ENCODE measurements at places on chromosomes 12 and 14. TPM values are rescaled to one million over a fixed set of nuclear protein-coding genes. Genes with fewer than 3 reads are reported as not detected.
A peak's percentile ranks its signal among the peaks of the same experiment; 100 is the strongest.

- DNase-seq = no peak
Measured at GRCh38 chr14:97705976-97706375, 908.8 kb downstream of the VRK1 start.

GRCh38 chr14:57866199-57866705 is 360 bp upstream of the SLC35F4 start:
- no peak for DNase-seq

- no peak for DNase-seq
Measured at GRCh38 chr12:67634303-67634761, 14.2 kb upstream of the DYRK2 start.

OR4N2 gene
- total RNA-seq = not detected

HECTD4 gene
- total RNA-seq = 57.6 TPM

DNA sequence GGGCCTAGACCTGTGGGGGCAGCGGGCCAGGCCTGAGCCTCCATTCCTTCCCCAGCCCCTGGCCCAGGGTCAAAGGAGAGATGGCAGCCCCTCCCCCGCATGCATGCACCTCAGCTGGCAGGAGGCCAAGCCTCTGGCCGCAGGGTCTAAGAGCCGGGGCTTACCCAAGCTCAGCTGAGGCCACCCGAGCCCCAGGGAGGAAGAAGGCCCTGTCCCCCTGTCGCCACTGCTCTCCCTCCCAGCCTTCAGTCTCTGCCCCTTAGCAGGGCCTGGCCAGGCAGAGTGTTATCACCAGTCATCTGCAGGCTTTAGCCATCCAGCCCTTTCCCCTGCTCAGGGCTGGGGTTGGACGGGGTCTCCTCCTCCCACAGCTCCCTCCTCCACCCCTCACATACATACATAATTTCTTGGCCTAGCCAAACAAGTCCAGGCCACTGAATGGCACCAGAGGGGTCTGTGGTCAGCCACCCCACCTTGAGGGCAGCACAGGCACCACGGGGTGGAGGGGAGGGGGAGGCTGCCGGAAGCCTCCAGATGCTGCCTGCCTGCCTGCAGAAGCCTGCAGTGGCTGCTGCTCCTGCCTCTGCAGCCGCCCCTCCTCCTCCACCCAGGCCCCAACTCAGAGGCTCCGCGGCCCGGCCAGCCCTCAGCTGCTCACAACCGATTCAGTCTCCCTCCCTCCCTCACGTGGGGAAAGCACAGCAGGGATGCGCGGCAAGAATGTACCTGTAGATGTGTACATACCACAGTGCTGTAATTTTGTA is 22.8 kb downstream of the RAB35 start:
- DNase-seq = no peak

GRCh38 chr14:22982477-22983245 is at the start of gene AJUBA:
AJUBA (minus strand) TSS chr14:22982551; CDS start chr14:22982266, 285 bp downstream.
- DNase-seq = peak; percentile 86

- no peak for DNase-seq
Measured at GRCh38 chr14:57244106-57244505, 24.6 kb downstream of the EXOC5 start.

- DNase-seq = no peak
Measured at GRCh38 chr12:18430425-18431048, 169.2 kb downstream of the PIK3C2G start.

DNA sequence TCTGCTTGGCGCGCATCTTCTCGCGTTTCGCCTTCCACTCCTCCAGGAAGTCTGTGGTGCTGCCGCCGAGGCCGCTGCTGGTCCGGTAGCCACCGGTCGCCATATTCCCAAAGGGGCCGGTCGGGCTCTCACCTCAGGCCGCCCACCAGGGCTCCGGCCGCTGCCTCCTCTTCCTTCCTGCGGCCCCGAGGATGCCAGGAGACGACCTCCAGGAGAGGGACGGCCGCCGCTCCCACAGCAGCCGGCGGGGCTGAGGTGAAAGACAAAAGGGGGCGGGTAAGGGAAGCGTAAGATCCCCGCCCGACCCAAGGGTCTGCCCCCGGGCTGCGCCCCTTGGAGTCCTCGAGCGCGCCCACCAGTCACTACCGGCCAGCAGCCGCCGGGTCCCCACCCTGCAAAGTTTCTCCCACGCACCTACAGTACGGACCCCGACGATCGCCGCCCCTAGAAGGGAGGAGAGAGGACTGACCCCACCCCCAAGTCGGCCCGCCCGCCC is 574 bp downstream of the PAWR start:
- peak; percentile 71 for DNase-seq

GRCh38 chr14:82047777-82048470 is 514.3 kb upstream of the SEL1L start:
- DNase-seq = no peak

DNA sequence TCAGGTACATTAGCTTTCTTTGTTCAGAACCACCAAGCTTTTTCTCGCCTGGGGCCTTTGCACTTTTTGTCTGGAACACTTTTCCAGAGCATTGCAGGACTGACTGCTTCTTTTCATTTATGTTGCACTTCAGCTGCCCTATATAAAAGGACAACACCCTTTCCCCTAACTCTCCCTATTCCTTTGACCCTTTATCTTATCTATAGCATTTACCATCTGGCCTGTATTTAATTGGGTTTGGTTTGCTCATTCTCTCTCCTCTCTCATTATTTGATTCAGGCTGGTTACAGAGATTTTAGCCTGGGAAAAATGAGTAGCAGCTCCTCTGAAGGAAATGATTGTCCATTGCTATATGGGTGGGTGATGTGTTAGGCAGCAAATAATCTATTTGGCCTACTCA is 165.4 kb downstream of the KICS2 start:
- DNase-seq = no peak

DNA sequence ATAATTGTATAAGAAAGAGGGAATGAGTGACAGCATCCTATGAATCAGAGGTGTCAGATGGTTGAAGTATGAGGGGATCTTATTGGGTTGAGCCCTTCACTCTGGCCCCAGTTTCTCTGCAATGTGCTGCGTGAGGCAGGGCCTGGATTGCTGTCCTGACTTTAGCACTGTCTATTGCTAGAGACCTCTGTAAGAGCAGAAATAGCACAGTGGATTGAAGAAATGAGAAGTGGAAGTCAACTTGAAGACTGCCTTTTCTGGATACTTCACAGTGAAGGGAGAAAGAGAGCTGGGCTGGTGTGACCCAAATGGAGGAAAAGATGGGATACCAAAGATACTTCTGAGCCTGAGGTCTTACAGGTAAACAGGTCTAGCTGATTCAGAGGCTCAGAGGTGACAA is 5.8 kb downstream of the ASCL4 start:
- no peak for DNase-seq

DNA sequence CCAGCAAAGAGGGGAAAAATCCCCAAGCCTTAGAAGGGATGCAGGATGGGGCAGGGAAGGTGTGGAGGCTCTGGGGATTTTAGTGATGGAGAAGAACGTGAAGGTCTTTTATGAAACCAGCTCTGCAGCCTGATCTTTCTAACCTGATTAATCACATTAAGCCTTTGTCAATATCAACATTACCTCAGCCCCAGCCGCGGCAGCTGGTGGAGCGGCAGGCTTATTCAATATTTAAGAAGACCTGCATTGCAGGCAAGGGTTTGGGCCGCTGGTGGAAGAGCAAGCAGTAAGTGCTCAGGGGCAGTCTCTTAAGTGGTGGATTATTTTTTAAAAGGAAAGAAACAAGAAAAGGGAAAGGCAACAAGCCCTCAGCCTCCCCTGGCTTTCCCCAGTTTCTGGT is 16.6 kb downstream of the RPH3A start:
- DNase-seq = no peak

GRCh38 chr12:2396448-2396871 is 343.7 kb downstream of the CACNA1C start:
- no peak for DNase-seq

DNA sequence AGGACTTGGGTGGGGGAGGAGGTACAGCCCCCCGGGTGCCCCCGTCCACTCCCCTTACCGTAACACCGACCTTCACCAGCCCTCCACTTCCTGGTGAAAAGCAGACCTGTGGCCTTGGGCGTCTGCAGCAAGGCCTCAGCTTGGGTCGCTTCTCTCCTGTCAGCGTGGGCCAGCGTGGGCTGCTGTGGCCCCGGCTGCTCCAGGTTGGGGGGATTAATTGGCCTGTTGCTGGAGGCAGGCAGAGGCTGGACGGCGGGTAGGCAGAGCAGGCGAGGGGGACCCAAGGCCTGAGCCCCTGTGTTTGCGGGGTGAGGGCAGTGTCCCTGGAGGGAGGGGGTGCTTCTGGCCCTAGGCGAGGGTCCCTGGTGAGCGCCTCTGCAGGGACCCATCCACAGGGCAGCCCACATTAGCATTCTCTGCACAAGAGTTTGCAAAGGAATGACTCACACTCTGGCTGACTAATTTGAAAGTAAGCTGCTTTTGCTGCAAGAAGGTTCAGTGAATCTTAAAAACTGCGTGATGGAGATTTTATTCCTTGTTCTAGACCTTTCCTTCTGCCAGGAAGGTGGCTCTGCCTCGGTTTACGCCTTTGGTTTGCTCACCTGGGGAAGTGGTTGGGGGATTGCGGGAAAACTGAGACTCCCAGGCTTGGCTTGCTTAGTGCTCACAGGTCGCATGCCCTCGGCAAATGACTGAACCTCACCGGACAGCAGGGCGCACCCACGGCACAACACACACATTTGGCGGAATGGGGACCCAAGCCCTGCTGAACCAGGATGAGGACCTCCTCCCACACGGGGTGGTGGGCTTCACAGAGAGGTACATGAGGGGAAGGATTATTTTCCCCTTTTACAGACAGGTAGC is 37.9 kb upstream of the DLK1 start:
- DNase-seq = no peak

GPD1 gene
- total RNA-seq = 9.0 TPM

DNA sequence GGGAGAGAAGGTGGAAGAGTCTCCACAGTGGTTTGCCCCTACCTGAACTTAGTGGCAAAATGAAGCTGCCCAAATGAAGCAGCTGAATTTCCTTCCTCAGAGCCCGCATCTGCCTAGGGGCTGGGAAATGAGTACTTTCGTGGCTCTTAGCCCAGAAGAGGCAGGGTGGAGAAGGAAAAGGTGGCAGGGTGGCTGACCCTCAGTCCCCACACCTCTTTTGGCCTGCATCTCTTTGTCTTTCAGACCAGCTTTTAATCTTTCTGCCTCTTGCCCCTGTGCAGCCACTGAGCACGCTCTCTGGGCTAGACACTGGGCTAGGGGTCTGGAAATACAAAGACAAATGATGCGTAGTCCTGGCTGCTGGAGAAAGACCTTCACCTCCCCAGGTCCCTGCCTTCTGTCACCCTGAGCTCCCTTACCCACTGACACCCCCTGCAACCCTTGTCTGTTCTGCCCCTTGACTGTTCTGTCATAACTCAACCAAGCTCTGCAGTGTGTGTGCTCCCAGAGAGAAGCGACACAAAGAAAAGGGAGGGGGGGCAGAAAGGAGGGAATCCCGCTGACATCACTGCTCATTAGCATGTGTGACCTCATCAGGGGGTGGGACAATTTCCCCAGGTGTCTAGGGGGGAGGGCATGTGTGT is 371 bp upstream of the REM2 start:
- no peak for DNase-seq

UNC79 gene
- 2.1 TPM for total RNA-seq

GRCh38 chr12:5248230-5248629 is 183.7 kb upstream of the NTF3 start:
- no peak for DNase-seq

SMOC1 gene
- 20.7 TPM for total RNA-seq

DNA sequence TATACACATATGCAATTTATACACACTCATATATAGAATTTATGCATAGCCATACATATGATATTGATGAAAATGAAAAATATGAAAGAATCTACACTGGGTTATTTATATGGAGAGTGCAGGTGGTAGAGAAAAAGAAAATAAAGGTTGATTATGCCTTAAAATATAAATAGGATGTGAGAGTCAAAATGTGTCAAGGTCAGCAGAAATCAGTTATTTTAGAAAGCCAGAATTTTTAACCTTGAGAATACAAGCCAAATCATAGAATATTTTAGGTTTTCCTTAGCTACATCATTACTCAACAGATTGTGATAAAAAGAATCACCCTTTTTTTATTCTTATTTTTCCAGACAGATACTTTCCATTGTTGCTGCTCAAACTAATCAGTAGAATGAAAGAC is 146.2 kb downstream of the SLC6A15 start:
- DNase-seq = no peak
